Stimulated activated naive CD8-positive, alpha-beta T cell treated with anti-CD3 and anti-CD28 coated beads, Interleukin-15, amount 100 ng/mL, for 72 hours (primary cell): ENCODE measurements at places on chromosomes 1 and 21.

DNA sequence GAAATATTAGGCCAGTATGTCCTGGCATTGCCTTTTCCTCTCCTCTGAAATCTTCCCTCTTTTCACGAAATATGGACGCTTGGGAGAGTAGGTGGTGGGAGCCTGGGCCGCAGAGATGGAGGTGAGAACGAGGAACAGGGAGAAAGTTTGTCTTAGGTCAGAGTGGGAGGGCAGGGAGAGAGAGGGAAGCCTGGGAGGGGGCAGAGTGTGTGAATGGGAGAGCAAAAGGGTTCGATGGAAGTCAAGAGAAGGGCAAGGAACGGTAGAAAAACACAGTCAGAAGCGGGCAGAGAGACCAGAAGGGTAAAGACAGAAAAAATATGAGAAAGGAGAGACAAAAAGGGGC, 1.2 kb downstream of the TRABD2B start:
- no peak for DNase-seq

DNA sequence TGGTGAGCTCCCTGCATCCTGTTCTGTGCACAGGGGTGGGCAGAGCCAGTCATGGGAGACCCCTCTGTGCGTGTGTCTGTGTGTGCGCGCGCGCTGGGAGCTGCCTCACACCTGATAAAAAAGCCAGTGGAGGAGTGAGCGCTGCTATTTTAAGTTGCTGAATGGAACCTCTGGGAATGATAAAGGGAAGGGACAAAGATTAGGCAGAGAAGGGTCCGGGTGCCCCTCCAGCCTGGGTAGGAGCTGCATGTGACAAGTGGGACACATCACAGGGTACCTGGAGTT, 847 bp downstream of the ADORA1 start:
- no peak for DNase-seq

DNA sequence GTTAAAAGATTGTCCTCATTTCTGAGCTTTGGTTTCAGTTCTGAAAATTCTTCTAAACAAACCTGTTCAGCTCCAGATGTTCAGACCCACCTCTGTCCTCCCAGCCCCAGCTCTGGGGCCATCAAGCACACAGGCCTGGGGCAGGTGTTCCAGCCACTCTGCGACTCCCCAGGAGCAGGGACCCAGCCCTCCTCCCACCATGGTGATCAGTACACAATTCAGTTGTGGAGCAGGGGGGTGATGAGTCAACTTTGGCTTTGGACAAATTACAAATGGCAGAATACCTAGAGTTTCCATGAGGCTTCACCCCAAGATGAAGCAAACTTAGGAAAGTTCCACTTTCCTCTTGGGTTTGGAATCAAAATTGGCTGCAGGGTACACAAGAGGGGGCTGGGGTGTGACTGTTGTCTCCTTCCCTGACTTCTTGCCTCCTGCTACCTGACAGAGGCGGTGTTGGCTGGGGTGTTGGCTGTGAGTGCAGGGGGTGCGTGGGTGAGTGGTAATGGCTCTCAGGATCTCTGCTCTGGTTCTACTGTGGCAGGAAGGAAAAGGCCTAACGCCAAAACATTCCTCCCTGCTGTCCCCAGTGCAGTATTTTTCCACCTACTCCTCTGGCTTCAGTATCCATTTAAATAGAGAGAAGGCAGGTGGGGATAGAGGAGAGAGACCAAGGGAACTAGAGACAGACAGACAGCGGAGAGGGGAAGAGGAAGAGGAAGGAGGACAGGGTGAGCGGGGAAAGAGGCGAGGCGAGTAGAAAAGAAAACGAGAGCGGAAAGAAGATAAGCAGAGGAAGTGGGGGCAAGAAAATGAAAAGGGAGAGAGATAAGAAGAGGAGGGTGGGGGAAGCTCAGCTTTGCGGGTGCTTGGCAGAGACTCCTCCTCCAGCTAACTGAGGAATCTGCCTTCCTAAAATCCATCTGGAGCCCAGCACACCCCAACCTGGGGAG, 20.6 kb upstream of the LRRN2 start:
- DNase-seq, result no peak

DNA sequence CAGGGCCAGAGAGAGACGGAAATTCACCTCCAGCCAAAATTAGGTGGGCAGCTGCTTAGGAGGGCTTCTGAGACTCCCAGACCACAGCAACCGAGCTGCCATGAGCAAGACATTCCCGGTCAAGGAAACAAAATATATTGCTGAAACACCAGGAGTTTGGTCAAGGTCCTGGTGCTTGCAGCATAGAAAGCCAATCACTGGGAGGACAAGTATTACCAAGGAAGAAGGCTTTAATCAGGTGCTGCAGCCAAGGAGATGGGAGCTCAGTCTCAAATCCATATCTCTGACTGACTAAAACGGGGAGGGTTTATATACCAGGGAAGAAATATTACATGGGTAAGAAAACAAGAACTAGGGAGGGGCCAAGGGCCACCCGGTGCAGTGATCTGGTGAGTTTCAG, 18.8 kb upstream of the TMEM125 start:
- DNase-seq, result no peak

- DNase-seq, result no peak
Measured at GRCh38 chr1:206563367-206564207, 48.7 kb downstream of the EIF2D start.

- DNase-seq, result no peak
Measured at GRCh38 chr1:24961334-24961733, 31.3 kb upstream of the RUNX3 start.

DNA sequence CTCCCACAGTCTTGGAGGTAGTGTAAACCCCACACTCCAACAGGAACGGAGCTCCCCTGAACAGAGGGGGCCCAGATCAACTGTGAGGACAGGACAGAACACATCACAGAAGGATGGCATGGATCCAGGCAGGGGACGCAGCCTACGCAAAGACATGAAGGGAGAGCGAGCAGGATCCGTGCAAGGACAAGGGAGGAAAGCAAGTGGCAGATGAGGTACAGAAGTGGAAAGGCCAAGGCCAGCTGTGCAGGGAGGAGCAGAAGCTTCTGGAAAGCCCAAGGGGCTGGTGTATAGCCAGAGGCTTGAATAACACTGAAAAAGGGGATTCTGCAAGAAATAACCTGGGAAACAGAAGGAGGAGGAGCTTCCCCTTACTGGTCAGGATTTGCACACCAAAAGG, 81.2 kb downstream of the SIPA1L2 start:
- no peak for DNase-seq
